ENCODE measurements at places on chromosomes 7 and 10.

- DNase-seq: no peak
These were observed 84.1 kb downstream of the ZNF467 start for GRCh38 chr7:149689291-149689721.

DNA sequence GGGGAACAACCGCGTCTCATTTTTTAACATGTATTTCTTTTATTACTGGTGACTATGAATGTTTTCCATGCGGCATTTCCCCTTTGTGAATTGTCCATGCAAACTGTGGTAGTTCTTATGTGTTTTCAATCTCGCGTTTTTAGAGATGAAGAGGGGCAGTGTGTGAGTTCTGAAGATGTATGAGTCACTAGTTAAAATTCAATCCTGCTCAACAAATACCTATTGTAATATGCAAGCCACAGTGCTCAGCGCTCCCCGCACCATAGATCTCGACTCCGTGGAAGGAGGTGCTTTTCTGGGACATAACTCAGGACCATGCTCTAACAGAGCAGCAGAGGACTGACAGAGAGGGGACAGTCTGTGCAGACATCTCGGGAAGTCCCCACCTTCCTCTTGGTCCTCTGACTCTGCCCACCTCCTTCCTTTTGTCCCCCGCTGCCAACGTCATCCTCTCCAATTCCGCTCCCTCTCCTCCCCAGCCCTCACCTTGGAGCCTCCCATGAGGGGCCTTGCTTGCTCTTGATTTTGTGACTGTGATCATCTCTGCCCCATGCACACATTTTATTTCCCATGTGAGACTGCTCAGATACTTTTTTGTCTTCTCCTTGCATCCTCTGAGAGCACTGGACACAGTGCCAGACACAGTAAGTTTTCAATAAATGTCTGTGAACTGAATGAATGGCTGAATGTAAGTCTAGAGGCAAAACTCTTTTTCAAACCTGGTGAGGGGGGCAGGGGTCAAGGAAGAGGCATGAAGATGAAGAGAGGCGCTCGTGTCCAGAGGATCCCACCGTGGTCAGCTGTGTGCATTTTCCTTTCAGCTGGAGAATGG, 42.7 kb upstream of the PLEKHA1 start:
- no peak for DNase-seq

DNA sequence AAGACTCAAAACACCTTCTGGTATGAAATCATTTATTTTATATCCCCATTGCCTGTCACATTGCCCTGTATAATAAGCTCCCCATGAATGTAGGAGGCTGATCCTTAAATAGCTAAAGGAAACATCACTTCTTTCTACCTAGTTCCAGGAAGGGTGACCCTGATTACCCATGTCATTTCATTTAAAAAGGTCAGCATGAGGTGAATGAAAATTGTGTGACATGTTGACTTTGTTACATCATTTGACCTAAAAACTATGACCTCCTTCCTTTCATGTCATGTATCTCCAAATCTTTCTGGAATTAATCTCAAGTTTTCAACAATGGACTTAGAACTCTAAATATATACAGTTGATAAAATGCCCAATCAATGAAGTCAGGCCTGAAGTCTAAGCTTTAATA, 161.5 kb downstream of the AHR start:
- no peak for DNase-seq

DNA sequence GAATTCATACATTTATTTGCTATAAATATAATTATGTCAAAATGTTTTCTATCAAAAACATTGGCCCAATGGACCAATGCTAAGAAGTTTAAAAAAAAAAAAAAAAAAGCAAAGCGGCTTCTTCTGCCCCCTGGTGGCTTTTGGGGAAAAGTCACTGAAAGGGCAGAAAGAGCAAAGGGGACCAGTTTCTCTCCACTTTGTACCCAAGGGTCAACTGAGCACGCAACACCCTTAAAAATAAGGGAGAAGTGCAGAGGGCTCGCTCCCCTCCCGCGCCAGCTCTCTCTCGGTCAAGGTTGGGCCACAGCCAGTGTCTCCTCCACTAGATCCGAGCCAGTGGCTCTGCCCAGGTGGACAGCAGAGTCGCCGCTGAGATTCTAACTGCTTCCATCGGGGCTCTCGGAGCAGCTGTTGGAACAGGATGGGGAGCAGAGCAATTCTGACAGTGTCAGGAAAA, 136.4 kb upstream of the FGFR2 start:
- DNase-seq: peak; percentile 17

- peak; percentile 98 for DNase-seq
These were observed at the start of gene ZFYVE27 for GRCh38 chr10:97736902-97737769. ZFYVE27 (plus strand) TSS chr10:97737128; CDS start chr10:97738478, 1,350 bp downstream.

DNA sequence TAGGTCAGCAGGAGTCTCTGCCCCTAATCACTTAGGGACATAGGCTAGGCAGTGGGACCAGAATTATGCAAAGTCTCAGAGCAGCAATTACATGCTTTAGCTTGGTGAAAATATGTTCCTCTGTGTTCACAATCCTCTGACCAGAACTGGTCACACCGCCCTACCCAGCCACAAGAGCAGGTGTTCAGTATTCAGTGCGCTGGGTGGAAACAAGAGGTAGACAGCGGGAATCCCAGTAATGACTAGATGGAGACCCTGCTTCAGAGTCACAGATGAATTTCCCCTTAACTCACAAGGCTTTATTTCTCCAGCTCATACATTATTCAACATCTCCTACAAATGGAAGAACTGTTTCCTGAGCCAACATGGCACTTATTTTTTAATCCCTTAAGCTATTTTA, 763.7 kb upstream of the POM121L12 start:
- no peak for DNase-seq

- peak; percentile 70 for DNase-seq
These were observed at the start of gene STOX1 for GRCh38 chr10:68826764-68827591. STOX1 (plus strand) TSS chr10:68827531; CDS start chr10:68827624, 93 bp downstream.

GRCh38 chr10:43000651-43001426, 76.0 kb upstream of the RET start:
- DNase-seq: no peak

- DNase-seq: no peak
These were observed 23.6 kb downstream of the GIMAP7 start for GRCh38 chr7:150538259-150538658.

DNA sequence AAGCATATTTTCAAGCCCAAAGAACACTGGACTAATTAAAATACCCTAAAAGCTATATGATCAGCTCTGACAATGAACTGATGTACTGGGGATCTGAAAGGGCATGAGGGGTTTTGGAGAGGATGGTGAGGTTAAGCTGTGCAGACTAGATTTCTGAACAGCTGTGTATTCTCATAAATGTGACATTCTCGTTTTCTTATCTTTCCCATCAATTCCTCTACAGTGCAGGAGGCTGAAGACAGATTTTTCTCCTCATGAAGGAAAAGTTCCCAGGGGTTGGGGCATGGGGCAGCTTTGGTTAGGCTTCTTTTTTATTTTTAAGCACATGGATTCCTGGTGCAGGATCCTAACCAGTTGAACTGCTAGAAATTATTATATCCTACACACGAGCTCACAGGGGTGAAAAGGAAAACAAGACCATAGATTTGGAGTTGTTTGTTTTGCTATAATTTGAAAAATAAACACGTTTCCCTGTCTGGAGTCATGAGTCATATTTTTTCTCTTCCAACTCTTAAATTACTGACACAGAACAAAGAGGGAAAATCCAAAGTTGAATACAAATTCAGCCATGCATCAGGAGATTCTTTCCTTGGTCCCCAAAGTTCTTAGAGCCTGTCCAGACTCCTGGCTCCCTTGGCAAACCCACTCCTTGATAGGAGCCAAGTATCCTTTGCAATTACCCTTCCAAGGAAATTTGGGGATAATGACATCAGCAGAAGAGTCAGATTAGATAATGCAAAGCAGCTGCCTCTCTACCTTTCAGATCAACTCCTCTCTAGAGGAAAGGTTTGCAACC, 147.7 kb upstream of the NPVF start:
- DNase-seq: no peak

DNA sequence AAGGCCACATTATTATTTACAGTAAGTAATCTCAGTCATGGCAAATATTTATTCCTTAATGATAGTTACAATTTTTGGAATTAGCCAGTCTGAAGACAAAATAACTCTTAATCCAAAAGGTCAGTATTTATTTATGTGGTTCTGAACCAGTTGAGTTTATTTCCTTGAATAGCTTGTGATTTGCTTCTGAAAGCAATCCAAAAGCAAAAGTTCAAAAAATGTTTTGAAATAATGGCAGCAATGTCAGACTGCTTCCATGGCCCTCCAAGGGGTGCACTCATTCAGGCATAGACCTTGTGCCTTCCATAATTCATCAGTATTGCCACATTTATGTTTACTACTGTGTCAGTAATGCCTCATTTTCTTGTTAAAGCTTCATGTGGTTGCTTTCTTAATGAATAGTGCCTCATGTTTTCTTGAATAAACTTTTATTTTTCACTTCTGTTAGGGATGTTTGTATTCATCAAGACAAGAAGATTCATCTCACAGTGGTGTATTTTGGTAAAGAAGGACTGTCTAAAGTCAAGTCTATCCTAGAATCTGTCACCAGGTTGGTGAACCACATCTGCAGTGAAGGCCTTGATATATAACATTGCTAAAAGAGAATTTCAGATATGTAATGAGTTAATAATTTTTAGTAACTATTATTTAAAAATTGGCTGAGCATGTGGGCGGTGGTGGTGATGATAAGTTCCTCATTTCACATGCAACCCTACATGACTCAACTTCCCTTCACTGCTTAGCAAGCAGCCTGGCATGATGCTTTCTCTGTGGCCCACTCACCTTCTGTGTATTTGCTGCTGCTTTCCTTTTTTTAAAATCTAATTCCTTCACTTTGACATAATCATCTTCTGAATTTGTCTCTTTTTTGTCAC, 22.0 kb downstream of the CSGALNACT2 start:
- peak; percentile 59 for DNase-seq

GRCh38 chr7:41641011-41641664, 61.8 kb downstream of the INHBA start:
- DNase-seq: no peak

DNA sequence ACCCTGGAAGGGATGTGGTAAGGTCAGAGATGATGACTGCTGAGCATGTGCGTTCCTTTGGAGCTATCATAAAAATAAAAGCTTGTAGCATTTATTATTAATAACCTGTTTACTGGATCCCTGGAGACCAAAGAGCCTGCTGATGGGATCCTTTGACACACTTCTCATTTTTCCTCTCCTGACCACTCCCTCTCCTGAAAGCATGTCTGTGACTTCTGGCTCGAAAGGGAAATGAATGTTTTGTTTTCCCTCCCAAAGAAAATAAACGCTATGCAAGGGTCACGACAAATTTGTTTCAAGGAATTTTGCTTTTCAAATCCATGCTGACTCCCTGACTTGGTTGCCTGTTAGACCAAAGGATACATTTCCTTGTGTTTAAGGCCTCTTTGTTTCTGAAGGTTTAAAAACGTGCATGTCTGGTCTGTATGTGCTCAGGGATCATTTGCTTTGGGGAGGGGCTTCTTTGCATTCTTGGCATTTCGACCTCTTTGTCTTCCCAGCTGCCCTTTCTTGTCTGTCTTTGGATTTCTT, 185.1 kb upstream of the AGK start:
- DNase-seq: no peak

DNA sequence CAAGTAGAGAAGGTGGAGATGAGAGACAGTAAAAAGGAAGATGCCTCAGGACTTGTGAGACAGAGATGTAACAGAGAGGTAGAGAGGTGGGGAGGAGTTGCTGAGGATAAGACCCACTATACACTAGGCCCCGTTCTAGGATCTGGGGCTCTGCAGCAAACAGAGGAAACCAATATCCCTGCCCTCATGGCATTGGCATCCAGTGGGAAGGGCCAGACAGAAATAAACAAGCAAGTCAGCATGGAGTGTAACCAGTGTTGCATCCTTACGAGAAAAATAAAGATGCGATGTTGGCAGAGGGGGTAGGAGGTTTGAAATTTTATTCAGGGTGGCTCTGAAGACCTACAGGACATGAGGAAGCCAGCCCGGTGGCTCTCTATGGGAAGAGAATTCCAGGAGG, 22.0 kb upstream of the EEPD1 start:
- DNase-seq: no peak

DNA sequence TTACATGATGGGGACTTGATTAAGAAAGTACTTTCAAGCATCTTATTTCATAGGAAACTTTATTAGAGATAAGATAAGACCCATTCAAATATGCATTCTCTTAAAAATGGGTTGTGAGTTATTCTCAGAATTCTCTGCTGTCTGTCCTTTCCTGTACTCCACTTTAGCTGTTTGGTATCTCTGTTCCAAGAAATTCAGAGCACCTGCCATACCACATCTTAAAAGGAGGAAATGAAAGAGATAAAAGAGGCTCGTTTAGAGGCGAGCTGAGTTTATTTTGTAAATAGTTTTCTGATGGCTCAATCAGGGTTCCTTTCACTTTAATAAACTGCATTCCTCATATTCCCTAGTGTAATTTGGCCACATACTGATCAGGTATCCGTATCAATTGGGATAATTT, 87.2 kb downstream of the MDFIC start:
- peak; percentile 56 for DNase-seq

- no peak for DNase-seq
These were observed 34.0 kb downstream of the AHCYL2 start for GRCh38 chr7:129258649-129259389.

GRCh38 chr10:7045891-7046599, 364.8 kb downstream of the SFMBT2 start:
- peak; percentile 53 for DNase-seq

DNA sequence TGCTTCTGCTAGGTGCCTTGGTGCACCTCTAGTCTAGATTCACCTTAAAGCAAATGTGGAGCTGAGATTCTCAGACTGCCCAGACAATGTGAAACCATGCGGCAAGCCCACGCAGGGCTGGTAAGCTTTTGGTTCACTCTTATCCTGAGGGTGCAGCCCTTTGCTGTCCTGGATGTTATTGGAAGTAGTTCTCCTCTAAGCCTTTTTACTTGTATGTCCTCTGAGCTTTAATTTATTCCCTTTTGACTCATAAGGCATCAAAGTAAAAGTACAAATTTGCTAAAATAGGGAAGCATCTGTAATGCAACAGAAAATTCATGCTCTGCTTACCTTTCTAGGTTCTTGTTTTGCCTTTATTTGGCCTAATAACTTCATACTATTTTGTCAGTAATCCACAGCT, 186.8 kb downstream of the MACC1 start:
- no peak for DNase-seq

GRCh38 chr10:81541517-81541916, 333.5 kb upstream of the NRG3 start:
- no peak for DNase-seq

DNA sequence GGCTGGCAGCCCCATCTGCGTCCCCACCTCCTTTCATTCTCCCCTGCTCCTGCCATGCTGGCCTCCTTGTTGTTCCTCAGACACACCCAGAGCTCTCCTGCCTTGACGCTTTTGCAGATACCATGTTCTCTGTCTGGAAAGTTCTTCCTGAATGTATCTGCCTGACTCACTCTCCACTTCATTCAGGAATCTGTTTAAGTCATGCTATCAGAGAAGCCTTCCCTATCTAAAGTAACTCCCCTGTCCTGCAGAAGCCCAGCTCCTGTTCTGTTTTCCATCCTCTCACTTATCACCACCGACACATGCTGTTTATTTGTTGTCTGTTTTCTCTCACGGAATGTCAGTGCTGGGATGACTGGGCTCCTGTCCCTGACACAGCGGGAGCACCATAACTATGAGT, 82.0 kb downstream of the AFAP1L2 start:
- DNase-seq: no peak

DNA sequence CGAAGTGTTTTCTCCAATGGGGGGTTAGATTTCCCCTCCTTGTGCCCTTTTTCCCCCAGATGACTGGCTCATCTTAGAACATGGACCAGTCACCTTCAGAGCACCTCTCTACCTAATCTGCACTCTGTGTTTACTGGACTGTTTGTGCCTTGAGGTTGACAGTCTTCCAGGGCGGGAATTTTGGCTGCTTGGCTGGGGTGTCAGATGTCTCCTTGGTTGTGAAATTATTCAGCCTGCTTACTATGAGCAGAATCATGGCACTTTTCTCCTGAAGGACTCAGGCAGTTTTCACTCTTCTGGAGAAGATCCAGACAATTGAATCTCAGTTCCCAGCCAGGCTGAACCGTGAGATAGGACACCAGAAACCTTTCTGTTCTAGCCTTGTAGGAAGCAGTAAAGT, 60.3 kb upstream of the NFKB2 start:
- no peak for DNase-seq

All from activated CD4-positive, alpha-beta T cell treated with anti-CD3 and anti-CD28 coated beads, Interleukin-2, Interleukin-6, amounts not matched to agents 100 ng/mL and 50 ng/mL, durations not matched to agents 16 hours and 8 hours (primary cell).